ENCODE measurements at places on chromosomes 12 and 14.

GRCh38 chr14:94401083-94401482 lies 12.7 kb upstream of the SERPINA1 start:
- no peak for DNase-seq

GRCh38 chr12:47807338-47807737 lies 12.4 kb downstream of the HDAC7 start:
- DNase-seq: no peak

DNA sequence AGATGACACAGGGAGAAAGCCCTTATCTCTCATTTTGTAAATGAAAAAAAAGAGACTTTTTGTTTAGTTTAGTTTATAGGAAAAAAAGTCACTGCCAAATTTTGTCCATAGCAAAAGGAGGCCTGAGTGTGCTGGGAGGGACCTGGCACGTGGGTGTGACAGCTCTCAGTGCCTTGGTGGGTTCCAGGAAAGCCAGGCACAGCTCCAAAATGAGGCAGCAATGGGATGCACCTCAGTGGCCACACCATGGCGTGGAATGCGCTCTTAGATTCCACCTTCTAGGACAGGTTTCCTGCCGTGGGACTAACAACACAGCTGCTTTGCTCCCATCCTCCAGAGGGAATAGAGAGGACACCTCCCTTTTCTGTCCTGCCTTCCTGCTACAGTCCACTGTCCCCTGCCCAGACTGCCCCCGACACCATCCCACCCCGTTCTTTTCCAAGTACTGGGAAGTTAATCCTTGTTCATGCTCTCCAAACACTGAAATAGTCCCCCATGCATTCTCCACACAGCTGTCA lies 207.6 kb downstream of the EMP1 start:
- DNase-seq: no peak

- DNase-seq: no peak
These were observed 18.8 kb downstream of the ASPG start for GRCh38 chr14:104104076-104104901.

GRCh38 chr12:2555487-2556082 lies 239.2 kb upstream of the FKBP4 start:
- no peak for DNase-seq

DNA sequence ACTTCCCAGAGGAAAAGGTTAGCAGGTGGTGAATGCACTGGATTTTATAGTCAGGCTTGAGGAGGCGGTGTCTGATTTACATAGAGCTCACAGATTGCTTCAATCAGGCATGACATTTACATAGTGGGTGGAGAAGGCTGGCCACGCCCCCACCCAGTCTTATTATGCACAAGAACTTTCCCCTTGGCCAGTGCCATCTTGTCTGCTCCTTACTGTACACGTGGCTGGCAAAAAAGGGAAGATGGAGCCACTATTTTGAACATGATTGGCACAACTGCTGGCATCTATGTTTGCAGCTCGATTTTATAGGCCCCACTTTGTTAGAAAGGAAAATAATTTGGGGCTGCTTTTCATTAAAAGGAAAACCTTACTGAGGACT lies 10.9 kb upstream of the LGMN start:
- DNase-seq: no peak
